ENCODE measurements at places on chromosomes 3 and 15.

GRCh38 chr3:190809351-190809750 lies 53.1 kb downstream of the GMNC start:
- no peak for DNase-seq

DNA sequence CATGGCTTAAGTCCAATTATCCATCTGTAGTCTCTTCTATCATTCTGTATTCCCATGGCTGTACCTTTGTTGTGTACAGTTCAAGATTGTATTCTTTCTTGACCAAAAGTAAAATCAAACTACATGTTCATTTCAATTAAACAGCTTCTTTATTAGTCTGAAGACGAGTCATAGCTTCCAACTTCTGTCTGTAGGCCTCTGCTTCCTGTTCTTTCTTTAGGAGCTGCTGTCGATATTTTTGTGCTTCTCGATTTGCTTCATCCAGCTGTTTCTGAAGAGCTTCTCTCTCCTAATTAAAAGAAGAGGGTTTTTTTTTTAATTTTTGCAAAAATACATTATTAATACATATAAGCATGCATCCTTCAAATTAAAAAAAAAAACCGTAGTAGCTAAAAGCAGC lies 13.0 kb upstream of the HDC start:
- DNase-seq, result no peak

DNA sequence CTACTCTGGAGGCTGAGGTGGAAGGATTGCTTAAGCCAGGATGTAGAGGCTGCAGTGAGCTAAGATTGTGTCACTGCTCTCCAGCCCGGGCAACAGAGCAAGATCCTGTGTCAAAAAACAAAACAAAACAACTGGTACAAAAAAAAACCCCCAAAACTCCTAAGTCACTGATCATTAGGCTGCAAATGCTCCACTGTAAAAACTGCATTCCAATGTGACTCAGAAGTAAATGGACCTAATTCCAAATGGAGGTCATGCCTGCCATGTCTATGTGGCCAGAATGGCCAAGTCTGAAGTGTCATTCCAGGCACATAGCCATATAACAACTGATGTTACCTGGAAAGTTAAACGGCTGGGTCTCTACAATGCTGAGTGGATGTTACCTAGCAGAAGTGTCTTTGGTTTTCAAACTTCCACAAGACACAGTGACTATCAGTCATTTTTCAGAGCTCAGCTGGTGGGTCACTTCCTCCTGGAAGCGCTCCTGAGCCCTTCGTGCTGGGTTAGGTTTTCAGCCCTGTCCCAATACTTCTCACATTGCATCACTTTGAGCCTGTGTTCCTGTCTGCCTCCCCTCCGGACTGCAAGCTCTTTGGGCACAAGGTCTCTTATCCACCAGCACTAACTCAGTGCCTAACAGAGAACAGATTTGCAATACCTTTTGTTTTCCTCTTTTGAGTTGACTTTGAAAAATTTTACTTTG lies 10.6 kb downstream of the FSTL1 start:
- DNase-seq, result no peak

DNA sequence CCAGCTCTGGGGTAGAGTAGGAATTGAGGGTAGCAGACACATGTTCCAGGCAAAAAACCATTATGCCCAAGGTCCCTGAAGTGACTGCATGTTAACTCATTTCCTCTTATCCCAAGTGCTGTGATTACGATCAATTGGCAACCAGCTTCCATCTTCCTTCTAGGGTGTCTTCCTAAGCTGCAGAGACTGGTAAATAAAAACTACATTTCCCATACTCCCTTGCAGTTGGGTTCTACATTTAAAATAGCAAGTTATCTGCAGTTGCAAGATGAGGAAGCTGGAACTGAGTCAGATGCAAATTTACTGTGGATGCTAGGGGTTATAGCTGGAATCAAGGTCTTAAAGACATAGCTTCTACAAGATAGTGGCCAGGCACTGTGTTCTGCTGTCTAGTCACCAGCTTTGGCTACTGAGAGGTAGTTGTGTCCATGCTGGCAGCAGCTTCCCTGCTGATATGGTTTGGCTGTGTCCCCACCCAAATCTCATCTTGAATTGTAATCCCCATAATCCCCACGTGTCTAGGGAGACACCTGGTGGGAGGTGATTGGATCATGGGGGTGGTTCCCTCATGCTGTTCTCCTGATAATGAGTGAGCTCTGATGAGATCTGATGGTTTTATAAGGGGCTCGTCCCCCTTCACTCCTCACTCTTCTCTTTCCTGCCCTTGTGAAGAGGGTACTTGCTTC lies 51.3 kb upstream of the FBN1 start:
- no peak for DNase-seq

All from stimulated activated CD4-positive, alpha-beta T cell treated with anti-CD3 and anti-CD28 coated beads, Interleukin-4, amount 100 ng/mL, for 48 hours (primary cell).